ENCODE measurements at places on chromosomes 5 and 9.

DNA sequence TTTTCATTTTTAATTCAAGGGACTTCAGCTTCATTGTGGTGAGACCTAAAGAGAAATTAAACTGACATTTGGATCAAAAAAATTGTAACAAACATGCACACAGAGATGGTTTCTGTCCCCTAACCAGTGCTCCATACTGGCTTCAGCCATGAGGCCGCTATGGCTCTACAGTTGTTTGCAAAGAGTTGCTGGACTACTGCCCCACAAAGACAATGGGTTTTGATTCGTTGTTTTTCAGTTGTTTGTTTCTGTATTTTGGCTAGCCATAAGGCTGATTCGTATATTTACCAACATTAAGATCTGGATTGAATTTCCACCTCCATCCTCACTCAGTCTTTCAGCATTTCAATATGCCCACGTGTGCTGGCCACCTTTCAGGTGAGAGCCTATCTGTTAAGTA lies 163.7 kb upstream of the KIF2A start:
- no peak for DNase-seq

- DNase-seq: no peak
These were observed 9.5 kb downstream of the OR2S2 start for GRCh38 chr9:35948451-35948850.

- DNase-seq: no peak
These were observed 66.8 kb upstream of the PCSK1 start for GRCh38 chr5:96499753-96500345.

DNA sequence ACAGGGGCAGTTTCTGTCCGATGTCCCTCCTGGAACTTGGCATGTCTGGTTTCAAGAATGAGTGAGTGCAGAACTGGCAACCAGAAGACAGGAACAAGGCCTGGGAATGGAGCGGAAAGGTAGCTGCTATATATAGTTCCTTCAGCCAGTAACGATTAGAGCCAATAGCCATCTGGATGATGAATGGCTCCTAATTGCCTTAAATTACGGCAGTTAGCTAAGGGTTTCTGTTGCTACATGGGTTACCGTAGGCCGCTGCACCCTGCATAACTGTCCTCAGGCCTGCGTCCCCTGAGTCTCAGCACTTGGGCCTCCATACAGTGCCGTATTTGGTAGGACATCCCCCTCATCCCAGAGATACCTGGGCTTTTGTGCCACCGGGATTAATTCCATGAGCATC lies 29.4 kb downstream of the WWC1 start:
- DNase-seq: no peak

- no peak for DNase-seq
These were observed 37.5 kb upstream of the TIFAB start for GRCh38 chr5:135489466-135490244.

GRCh38 chr9:24939109-24939850 lies 393.6 kb upstream of the IZUMO3 start:
- no peak for DNase-seq

DNA sequence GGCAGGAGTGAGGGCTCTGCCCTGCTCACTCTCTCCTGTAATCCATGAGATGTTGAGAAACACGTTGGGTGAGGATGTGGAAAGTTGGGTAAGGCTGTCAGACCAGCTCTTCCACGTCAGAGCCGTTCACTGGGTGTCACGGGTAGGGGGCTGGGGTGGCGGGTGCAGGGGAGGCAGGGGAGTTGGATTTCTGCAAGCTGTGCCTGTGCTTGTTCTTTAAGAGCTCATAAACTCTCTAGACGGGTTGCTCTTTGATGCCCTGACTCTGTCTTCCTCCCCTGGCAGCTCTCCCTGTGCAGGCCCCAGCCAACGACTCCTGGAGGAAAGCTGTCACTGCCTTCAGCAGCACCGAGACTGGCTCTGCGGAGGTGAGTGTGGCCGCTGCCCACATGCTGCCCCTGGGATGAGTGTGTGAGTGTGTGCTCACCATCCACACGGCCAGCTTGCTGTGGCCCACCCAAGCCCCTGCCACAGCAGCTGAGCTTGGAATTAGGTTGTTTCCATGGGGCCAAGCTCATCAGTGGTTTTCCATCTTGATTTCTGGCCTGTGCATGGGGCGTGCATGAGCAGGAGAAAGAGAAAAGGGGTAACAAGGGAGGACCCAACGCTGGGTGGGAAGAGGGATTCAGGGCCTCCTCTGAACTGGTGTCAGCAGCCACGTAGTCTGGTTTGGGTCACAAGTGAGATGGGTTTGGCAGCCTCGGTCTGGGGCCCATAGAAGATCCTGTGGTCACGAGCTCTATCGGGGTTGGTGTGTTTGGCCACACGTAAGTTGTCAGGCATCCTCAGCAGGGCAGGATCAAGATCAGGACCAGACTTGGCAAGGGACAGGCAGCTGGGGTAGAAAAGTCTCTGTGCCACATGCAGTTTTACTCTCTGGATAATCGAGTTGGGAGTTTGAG lies 21.0 kb upstream of the POMT1 start:
- no peak for DNase-seq

DNA sequence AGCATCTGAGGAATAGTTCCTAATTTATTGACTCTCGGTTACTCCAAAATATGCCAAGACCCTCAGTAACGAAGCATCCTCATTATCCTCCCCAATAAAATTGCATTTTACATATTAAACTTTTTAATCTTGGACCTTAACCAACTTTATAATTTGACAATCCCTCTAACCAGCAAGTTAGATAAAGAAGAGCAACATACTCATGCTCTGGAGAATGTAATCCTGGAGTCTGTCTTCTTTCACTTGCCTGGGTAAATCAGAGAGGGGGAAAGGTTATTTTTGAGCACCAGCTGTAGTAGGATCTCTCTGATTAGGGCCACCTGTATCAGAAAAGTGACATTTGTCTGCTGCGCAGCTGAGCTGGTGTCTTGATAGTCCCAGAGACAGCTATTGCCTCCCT lies 59.8 kb downstream of the NDFIP1 start:
- no peak for DNase-seq

GRCh38 chr9:134937566-134938345 lies 20.0 kb upstream of the FCN1 start:
- no peak for DNase-seq

GRCh38 chr5:114416254-114416653 lies 54.4 kb downstream of the KCNN2 start:
- no peak for DNase-seq

GRCh38 chr5:35838370-35839042 lies 18.2 kb upstream of the IL7R start:
- no peak for DNase-seq

Measured in NT2/D1 (cell line).